ENCODE measurements at places on chromosomes 4 and X. TPM values are rescaled to one million over a fixed set of nuclear protein-coding genes. Genes with fewer than 3 reads are reported as not detected.

The KLB gene
- total RNA-seq, result not detected

The GC gene
- total RNA-seq, result not detected

The PITX2 gene
- total RNA-seq, result not detected

The ZNF141 gene
- total RNA-seq, result 42.1 TPM

The BEND2 gene
- total RNA-seq, result not detected

The PARM1 gene
- total RNA-seq, result not detected

The GPRASP1 gene
- 12.7 TPM for total RNA-seq

The C4orf51 gene
- not detected for total RNA-seq

GRCh38 chr4:155047755-155048154 is 160.7 kb upstream of the NPY2R start:
- H3K27me3 ChIP-seq, result no peaks in the 10 kb centered on the region
- no peaks in the 10 kb centered on the region for H3K4me1 ChIP-seq
- H3K36me3 ChIP-seq, result no peaks in the 10 kb centered on the region
- no peak for DNase-seq
- no peak overlapping the region for H3K27ac ChIP-seq

GRCh38 chrX:38342853-38343778 is 9.3 kb upstream of the OTC start:
- H3K27me3 ChIP-seq, result peaks cover 3% of the 10 kb centered on the region
- no peak overlapping the region for H3K27ac ChIP-seq
- no peaks in the 10 kb centered on the region for H3K36me3 ChIP-seq
- H3K4me1 ChIP-seq, result peaks cover 4% of the 10 kb centered on the region
- no peak overlapping the region for H3K4me3 ChIP-seq

DNA sequence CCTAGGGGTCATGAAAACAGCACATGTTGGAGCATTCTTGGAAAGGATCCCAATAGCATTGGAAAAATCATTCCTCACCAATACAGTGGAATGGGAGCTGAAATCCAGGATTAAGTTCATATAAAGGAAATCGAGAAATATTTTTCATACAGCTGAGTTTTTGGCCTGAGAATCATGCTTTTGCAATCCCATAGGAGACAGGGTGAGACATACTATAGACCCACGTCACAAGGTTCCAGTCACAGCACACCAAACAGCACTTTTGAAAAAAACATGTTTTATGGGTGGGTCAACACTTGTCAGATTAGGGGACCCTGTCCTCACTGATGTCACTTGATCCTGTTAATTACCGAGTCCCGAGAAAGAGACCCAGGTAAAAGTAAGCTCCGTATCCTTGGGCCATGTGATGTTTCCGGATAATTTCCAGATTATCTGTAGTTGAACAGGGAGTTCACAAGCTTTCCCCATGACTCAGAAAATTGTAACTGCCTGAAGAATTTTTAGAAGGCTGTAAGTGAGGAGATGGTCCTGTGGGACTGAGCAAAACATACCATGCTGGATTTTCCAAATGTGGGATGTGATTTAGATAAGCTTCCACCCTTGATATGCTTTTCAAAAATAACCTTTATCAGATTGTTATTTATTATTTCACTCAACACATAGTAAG is 80.9 kb upstream of the TLR3 start:
- H3K4me3 ChIP-seq, result no peak overlapping the region
- peaks cover 2% of the 10 kb centered on the region for H3K36me3 ChIP-seq
- no peak for DNase-seq
- no peak overlapping the region for H3K27ac ChIP-seq
- H3K27me3 ChIP-seq, result no peaks in the 10 kb centered on the region

DNA sequence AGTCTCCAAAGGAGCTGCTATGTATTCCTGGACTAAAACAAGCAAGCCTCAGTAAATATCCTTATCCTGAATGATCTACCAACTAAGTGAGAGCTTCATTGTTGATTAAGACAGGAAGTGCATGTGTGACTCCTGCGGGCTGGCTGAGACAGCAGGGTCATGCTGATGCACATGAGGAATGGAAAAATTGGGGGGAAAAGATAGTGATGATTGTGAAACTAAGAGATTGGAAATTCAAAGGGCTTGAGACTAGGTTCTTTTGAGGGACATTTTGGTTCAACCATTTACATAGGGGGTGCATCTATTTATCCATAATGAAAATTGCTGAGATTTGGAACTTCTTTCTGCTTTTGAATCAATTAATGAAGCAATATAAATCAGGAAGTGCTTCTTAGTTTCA is 61.1 kb upstream of the C1QTNF7 start:
- peaks cover 12% of the 10 kb centered on the region for H3K4me1 ChIP-seq
- DNase-seq, result no peak
- H3K36me3 ChIP-seq, result no peaks in the 10 kb centered on the region
- H3K4me3 ChIP-seq, result no peak overlapping the region
- H3K27ac ChIP-seq, result no peak overlapping the region

- H3K27ac ChIP-seq, result no peak overlapping the region
- H3K27me3 ChIP-seq, result peaks cover 10% of the 10 kb centered on the region
- DNase-seq, result no peak
Measured at GRCh38 chr4:54767376-54767775, 109.6 kb downstream of the KIT start.

- H3K27me3 ChIP-seq, result no peaks in the 10 kb centered on the region
- H3K4me1 ChIP-seq, result peaks cover 7% of the 10 kb centered on the region
- DNase-seq, result no peak
- H3K4me3 ChIP-seq, result no peak overlapping the region
Measured at GRCh38 chr4:94519019-94519418, 67.3 kb downstream of the PDLIM5 start.

- H3K36me3 ChIP-seq, result no peaks in the 10 kb centered on the region
- no peaks in the 10 kb centered on the region for H3K4me1 ChIP-seq
- peaks cover 3% of the 10 kb centered on the region for H3K27me3 ChIP-seq
- no peak for DNase-seq
Measured at GRCh38 chr4:123877551-123877950, 481.0 kb downstream of the SPRY1 start.

DNA sequence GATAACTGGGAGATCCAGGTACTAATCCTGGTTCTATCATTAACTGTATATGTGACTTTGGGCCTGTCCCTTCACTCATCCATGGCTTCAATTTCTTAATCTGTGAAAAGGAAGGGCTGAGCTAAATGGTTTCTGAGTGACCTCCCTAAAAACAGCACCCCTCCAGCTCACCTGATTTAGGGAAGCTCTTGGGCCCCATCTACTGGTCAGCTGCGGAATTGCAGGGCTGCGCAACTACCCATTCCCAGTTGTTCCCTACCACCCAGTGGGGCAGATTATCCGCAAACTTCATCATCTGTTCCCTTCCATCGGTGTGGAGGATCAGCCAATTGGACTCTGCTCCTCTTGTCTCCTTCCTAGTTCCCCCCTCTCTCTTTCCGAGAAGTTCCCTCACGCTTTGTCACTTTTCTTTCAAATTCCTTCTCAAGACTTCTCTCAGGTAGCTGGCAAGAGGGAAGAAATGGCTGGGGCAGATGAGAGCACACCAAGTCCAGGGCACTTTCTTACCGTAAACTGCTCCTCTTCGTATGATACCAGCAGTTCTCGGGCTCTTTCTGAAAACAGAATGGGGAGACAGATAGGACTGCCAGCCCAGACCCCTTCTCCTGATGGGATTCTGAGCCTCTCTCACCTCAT is 5.8 kb downstream of the LAS1L start:
- H3K36me3 ChIP-seq, result peaks cover 5% of the 10 kb centered on the region
- H3K4me1 ChIP-seq, result peaks cover 8% of the 10 kb centered on the region
- peak; percentile 51 for DNase-seq
- H3K4me3 ChIP-seq, result no peak overlapping the region

DNA sequence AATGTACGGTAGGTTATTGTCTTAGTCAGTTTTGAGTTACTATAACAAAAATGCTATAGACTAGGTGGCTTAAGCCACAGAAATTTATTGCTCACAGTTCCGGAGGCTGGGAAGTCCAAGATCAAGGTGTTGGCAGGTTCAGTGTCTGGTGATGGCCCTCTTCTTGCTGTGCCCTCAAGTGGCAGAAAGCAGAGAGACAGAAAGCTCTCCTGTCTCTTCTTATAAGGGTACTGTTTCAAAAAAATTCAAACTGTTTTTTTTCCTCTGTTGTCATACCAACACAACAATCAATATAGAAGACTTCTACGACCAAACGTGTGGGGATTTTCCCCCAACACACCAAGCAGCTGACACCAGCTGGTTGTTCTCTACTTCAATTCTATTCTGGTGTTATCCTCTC is 53.4 kb downstream of the ADGRG4 start:
- no peak overlapping the region for H3K27ac ChIP-seq
- H3K36me3 ChIP-seq, result no peaks in the 10 kb centered on the region
- peaks cover 5% of the 10 kb centered on the region for H3K27me3 ChIP-seq
- no peaks in the 10 kb centered on the region for H3K4me1 ChIP-seq
- no peak overlapping the region for H3K4me3 ChIP-seq

DNA sequence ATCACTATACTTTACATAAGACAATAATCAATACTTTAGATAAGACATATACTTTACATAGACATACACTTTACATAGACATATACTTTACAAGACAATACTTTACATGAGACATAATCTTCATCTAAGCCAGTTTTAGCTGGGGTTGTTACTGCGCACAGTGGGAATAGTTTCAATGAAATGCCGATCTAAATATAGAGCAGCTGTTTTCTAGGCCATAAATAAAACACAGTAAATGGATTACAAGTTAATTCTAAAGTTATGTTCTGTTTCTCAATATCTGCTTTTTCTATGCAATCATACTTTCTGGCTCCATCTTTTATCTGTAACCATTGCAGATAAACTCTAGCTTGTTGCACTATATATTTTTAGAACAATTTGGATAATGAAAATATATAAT is 1470.6 kb upstream of the PABPC4L start:
- H3K27ac ChIP-seq, result no peak overlapping the region
- H3K4me3 ChIP-seq, result no peak overlapping the region
- no peaks in the 10 kb centered on the region for H3K4me1 ChIP-seq
- no peaks in the 10 kb centered on the region for H3K36me3 ChIP-seq
- no peaks in the 10 kb centered on the region for H3K27me3 ChIP-seq
- DNase-seq, result no peak

- H3K4me3 ChIP-seq, result no peak overlapping the region
- H3K27ac ChIP-seq, result no peak overlapping the region
- no peaks in the 10 kb centered on the region for H3K4me1 ChIP-seq
- no peak for DNase-seq
- no peaks in the 10 kb centered on the region for H3K36me3 ChIP-seq
Measured at GRCh38 chrX:114058988-114059418, 524.9 kb upstream of the HTR2C start.

DNA sequence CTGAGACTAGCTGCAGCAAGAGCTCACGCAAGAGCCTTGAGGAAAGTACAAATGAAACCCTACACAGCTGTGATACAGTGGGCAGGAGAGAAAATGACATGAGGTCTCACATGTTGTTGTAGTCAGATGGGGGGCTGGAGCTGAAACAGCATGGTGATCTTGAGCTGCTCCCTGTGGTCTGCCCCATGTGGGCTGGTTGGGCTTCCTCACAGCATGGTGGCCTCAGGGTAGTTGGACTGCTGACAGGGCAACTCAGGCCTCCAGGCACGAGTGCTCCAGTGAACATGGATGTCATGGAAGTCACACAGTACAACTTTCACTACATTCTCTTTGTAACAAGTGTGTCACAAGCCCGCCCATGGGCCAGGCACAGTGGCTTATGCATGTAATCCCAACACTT is 3.4 kb upstream of the MAN2B2 start:
- H3K27ac ChIP-seq, result no peak overlapping the region
- H3K36me3 ChIP-seq, result no peaks in the 10 kb centered on the region
- H3K4me1 ChIP-seq, result peaks cover 5% of the 10 kb centered on the region
- H3K27me3 ChIP-seq, result no peaks in the 10 kb centered on the region
- no peak for DNase-seq
- no peak overlapping the region for H3K4me3 ChIP-seq

- peak overlapping the region; percentile 57 for H3K4me3 ChIP-seq
- H3K27ac ChIP-seq, result peak overlapping the region; percentile 72
- no peak for DNase-seq
- H3K36me3 ChIP-seq, result peaks cover 3% of the 10 kb centered on the region
- peaks cover 13% of the 10 kb centered on the region for H3K27me3 ChIP-seq
Measured at GRCh38 chr4:20621476-20621875, 78.8 kb upstream of the PACRGL start.

GRCh38 chr4:82223715-82224114 is 150.1 kb downstream of the HNRNPD start:
- peaks cover 4% of the 10 kb centered on the region for H3K27me3 ChIP-seq
- no peak for DNase-seq
- no peaks in the 10 kb centered on the region for H3K36me3 ChIP-seq

DNA sequence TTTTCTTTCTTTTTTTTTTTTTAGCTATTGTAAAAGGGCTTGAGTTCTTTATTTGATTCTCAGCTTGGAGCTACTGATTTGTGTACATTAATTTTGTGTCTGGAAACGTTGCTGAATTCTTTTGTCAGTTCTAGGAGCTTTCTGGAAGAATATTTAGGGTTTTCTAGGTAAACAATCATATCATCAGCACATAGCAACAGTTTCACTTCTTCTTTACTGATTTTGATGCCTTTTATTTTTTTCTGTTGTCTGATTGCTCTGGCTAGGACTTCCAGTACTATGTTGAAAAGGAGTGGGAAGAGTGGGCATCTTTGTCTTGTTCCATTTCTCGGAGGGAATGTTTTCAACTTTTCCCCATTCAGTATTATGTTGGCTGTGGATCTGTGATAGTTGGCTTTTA is 292.2 kb downstream of the GABRG1 start:
- DNase-seq, result no peak
- no peaks in the 10 kb centered on the region for H3K27me3 ChIP-seq
- H3K4me3 ChIP-seq, result no peak overlapping the region
- H3K27ac ChIP-seq, result no peak overlapping the region
- no peaks in the 10 kb centered on the region for H3K4me1 ChIP-seq

- H3K27me3 ChIP-seq, result no peaks in the 10 kb centered on the region
- no peak overlapping the region for H3K4me3 ChIP-seq
- H3K27ac ChIP-seq, result no peak overlapping the region
- H3K4me1 ChIP-seq, result no peaks in the 10 kb centered on the region
- H3K36me3 ChIP-seq, result peaks cover 28% of the 10 kb centered on the region
Measured at GRCh38 chr4:53132132-53132891, 233.5 kb downstream of the SCFD2 start.

All from activated naive CD8-positive, alpha-beta T cell treated with anti-CD3 and anti-CD28 coated beads, Interleukin-2, amount 10 ng/mL, durations not matched to agents 7 days and 5 days (primary cell).